ENCODE measurements at places on chromosomes 5 and 9.
A peak's percentile ranks its signal among the peaks of the same experiment; 100 is the strongest.

DNA sequence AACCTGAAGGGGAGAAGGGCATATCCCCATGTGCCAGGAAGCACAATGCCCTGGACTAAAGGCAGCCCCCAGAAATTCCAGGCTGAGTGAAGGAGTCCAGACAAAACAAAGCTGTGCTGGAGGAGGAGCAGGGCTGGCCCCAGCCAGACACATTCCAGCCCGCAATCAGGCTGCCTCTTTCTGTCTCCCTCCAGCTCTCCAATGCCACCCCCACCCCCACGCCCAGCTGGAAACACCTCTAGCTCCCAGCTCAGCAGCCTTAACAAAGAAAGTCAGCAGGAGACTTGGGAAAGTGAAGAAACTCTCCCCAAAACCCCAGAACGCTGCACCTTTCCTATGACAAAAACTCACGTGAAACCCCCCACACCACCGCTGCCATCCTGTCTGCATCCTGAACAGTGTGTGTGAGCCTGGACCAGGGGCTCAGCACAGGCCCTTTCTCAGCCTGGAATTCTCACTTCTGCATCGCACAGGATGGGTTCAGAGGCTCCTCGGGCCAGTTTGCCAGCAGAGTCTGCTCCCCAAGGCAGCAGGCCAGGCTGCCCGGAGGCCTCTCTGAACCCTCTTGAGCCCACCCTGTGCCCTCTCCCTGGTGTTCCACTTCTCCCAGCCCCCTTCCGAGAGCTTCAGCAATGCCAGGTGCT, 96.2 kb upstream of the ICE1 start:
- no peak for DNase-seq

GRCh38 chr5:56513141-56513540, 280.0 kb upstream of the ANKRD55 start:
- no peak for DNase-seq

DNA sequence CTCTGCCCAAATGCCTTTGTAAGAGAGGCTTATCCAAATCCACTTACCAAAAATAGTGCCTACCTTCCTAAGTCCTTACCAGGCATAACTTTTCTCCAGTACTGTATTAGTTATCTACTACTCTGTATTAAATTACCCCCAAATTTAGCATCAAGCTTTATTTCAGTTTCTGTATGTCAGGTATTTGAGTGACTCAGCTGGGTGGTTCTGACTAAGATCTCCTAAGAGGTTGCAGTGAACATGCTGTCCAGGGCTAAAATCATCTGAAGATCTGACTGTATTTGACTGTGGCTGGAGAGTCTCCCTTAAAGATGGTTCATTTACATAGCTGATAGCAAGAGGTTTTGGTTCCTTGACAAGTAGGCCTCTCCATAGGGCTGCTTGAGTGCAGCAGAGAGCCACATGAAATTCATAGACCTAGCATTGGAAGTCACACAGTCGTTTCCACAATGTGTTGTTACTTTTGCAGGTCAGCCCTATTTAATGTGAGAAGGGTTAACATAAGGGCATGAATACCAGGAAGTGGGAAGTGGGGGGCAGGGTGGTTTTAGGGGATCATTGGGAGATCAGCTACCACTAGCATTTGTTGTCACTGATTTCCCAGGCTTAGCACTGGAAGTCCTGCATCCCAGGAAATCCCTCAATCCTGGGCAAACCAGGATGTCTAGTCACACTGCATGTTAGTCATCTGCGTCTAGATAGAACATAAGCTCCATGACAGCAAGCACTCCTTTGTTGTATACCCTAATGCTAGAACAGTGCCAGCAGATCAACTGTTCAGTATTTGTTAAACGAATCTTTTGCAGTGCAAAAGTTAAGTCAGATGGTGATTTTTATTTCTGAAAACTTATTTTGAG, 2.0 kb upstream of the ZNF622 start:
- no peak for DNase-seq

- DNase-seq: peak; percentile 21
Observed at GRCh38 chr5:179759581-179760551, 27.2 kb downstream of the MAML1 start.

GRCh38 chr5:133938929-133939328, 29.5 kb downstream of the C5orf15 start:
- DNase-seq: no peak

All from stimulated activated CD4-positive, alpha-beta T cell treated with anti-CD3 and anti-CD28 coated beads, Interleukin-12 subunit alpha, Interleukin-12 subunit beta, amount 100 ng/mL, for 4 hours (primary cell).